GM12892 (cell line): ENCODE measurements at places on chromosomes 4 and X.

GRCh38 chr4:10164877-10165283, 48.3 kb upstream of the WDR1 start:
- no peak for DNase-seq

- no peak for DNase-seq
Measured at GRCh38 chr4:172899861-172900260, 268.8 kb upstream of the GALNT7 start.

- no peak for DNase-seq
Measured at GRCh38 chr4:121096629-121097028, 24.3 kb upstream of the NDNF start.

DNA sequence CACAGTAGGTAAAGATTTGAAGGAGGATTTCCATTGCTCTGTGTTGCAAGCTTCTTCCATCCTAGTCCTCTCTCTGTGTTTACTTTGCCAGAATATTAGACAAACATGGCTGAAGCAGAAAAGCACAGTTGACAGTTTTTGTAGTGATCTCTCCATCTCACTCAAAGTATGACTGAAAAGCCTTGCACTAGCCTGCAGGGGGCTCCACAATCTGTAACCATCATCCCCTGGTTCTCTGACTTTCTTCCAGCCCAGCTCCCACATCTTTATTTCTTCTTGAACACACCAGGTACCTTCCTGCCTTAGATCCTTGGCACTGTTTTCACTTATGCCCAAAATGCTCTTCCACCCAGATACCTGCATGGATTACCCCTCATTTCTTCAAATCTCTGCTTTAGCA, 34.1 kb upstream of the HHIP start:
- peak; percentile 2 for DNase-seq

- DNase-seq, result no peak
Measured at GRCh38 chr4:38757945-38758600, 24.7 kb downstream of the TLR10 start.

GRCh38 chr4:95265814-95266740, 282.7 kb downstream of the UNC5C start:
- DNase-seq, result no peak

- no peak for DNase-seq
Measured at GRCh38 chrX:42128587-42128986, 205.2 kb upstream of the CASK start.

DNA sequence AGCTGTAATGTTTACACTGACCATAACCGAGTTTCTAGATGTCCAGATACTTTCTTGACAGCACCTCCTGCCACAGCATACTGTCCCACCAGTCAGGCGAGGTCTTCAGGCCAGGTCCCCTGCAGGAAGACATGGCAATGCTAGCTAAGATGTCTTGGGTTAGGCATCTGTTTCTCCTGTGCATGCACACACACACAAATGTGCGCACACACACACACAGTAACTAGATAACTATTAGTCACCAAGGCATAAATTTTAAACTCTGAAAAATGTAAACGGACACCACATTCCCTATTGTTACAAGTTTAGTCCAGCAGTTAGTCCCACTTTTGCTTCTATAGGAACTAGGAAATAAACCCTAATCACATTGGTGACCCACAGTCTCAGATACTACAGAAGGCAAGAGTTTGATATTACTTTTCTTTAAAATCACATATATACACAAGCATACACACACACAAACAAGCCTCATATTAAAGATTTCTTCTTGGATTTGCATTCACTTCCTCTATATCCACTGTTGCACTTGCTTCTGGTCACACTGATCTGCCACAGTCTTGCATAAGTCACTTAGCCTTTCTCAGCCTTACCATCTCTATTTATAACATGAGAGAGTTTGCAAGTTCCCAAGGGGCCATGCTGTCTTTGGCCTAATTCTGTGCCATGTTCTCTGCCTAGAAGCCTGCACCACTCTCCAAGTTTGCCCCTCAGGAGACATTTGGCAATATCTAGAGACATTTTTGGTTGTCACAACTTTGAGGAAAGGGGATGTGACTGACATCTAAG, 32.2 kb downstream of the IL21 start:
- no peak for DNase-seq

- no peak for DNase-seq
Measured at GRCh38 chrX:53262918-53263394, 18.4 kb downstream of the IQSEC2 start.

GRCh38 chrX:101081231-101081630, 2.6 kb downstream of the TMEM35A start:
- no peak for DNase-seq

GRCh38 chr4:3708611-3709010, 57.6 kb upstream of the ADRA2C start:
- DNase-seq, result no peak

DNA sequence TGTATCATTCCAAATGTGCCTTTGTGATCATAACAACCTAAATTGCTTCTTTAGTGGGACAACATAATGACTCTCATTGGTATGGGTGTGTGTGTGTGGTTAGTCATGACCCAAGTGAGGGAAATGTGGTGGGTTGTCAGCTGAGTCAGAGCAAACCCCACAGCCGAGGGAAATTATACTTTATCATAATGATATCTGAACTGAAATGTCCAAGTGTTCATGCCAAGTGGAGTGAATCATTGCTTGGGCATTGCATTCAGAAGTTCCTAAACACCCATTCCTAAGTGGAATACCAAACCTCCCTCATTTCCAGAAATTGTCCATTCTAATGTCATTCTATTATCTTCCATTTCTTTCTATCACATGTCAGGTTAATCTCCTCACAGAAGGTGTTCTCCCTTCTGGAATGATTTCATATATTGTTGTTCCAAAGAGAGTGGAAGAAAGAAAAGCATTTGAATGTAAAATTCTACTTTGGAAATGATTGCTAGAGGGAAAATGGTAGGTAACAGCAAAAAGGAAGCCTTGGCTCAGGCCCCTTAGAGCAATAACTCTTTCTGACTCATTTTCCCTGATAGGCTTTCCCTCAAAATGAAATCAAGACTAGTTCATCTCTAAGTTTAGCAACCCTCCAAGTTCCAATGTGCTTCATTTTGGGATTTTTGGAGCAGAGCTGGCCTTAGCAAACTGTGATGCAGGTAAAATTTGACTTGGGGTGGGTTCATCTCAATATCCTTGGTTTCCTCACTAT, 230.7 kb upstream of the KCNIP4 start:
- no peak for DNase-seq

- DNase-seq, result no peak
Measured at GRCh38 chr4:183328832-183329231, 6.6 kb upstream of the CLDN24 start.

DNA sequence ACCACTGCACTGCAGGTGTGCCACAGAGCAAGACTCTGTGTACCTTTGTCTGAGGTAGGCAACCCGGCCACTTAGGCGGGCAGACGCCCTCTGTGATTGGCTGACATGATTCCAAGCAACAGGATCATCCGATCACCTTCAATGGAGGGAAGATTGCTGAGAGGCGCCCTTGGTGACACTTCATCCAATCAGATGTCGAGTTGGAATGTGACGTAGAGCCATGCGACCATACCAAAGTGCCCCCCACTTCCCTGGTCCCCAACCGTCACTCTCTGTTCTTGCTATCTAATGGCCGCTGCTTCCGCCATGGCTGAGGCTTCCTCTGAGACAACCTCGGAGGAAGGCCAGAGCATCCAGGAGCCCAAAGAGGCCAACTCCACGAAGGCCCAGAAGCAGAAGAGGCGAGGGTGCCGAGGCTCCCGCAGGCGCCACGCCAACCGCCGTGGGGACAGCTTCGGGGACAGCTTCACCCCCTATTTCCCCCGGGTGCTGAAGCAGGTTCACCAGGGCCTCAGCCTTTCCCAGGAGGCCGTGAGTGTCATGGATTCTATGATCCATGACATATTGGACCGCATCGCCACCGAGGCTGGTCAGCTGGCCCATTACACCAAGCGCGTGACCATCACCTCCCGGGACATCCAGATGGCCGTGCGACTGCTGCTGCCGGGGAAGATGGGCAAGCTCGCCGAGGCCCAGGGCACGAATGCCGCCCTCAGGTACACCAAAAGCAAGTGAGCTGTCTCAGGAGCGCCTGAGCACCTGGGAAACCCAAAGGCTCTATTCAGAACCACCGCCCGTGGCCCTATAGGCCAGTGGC, at the start of gene H2BW2:
TSS of gene H2BW2 (plus strand) at position 268 of the 817 bp plus-strand sequence. CDS start at position 307, 39 bp downstream.
- no peak for DNase-seq

DNA sequence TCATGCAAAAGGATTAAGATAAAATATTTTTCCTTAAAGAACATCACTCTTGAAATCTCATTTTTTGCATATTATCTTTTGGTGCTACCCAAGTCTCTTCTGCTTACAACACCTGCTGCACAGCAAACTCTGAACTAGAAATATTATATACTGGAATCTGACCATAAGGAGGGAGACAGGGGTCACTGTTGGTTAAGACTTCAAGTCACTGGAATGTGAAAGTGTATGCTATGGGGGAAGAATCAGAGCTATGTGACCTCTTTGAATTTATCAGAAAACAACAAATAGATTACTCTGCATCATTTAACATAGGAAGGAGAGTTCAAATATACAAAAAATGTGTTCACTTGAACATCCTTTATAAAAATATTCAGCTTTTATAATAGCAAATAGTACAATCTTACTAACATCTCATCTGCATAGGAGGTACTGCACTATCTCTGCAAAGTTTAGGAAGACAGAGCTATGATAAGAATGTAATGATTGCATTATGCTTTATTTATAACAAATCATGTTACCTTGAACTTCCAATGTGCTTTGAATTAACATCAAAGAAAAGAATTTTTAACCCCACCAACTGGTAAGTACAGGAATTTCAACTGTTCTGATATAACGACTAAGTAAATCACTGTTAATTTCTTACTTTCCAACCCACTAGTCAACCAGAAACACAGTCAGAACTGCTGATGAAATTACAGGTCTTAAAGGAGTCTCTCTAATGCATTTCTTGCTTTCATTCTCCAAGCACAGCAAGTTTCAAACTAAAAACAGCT, 69.8 kb downstream of the ZNF827 start:
- no peak for DNase-seq

DNA sequence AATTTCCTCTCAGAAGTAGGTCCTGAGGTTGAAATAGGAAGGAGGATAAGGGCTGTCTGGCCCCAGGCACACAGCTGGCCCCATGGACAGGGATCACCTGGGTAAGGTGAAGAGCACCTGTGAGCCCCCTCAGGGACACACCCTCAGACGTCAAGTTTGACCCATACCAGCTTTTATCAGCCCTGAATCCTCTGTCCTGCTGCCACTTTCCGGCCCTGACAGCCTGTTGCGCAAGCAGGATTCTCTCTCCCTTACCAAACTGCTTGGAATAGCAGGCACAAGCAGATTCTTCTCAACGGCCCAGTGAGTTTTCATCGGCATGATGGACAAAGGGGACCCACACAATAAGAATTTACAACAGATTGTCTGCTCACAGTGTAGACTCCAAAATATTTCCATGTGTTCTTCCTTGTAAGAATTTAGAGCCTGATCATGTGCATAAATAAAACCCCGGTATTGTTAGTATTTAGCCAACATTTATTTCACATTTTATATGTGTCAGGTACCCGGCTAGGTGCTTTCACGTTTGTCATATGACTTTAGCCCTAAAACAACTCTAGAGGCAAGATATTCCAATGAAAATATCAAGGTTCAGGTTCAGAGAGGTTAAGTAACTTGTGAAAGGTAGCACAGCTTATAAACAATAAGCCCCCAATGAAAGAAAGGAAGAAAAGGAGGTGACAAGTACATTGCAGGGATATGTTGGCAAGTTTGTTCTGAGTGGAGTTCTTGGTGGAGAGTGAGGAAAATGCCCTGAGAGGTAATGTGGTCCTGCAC, 107.2 kb upstream of the KIT start:
- no peak for DNase-seq

DNA sequence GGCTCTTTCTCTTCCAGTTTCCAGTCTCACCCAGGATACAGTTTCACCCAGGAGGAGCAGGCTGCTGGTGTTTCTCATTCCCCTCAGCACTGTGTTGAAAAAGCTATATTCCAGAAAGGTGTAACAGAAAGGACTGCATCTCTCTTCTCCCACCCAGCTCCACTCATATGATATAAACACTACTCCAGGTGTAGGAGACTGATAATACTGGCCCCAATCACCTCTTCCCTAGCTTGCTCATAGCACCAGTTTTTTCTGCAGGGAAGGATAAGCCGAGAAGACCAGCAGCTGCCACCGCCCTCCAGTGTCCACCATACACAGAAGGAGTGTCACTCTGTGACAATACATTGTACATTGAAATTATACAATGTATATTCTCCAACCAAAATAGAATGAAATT, 105.5 kb upstream of the STK26 start:
- DNase-seq, result no peak
